ENCODE measurements at places on chromosomes 7 and 10. TPM values are rescaled to one million over a fixed set of nuclear protein-coding genes. Genes with fewer than 3 reads are reported as not detected.
A peak's percentile ranks its signal among the peaks of the same experiment; 100 is the strongest.

DNA sequence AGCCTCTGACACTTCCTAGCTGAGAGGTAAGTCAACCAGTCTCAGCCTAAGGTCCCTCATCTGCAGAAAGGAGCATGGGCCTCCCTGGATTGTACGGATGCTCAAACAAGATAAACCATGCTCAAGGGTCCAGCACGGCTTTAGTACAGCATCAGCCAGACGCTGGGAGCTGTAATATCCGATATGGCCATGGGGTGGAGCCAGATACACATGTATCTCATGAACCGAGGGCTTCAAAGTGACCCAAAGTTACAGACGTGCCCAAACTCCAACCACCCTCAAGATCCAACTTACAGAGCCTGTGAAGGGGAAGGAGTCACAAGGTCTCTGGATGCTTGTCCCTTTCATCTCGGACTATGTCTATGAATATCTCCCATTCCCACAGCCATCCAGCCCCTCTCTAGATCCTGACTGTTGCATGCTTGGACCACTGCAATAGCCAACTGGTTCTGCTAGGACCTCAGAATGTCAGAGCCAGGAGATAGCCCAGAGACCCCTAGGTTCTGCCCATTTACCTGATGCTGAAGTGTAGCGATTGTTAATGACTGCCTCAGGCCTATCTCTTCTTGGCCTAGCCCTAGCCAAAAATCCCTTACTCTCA lies 142.4 kb downstream of the SH3PXD2A start:
- peaks cover 21% of the 10 kb centered on the region for H3K4me1 ChIP-seq
- 0 out of 2 replicates have a peak, but pooled peaks cover 2% of the 10 kb centered on the region for H3K36me3 ChIP-seq
- peak; percentile 79 for DNase-seq
- no peak overlapping the region for H3K4me3 ChIP-seq
- H3K27ac ChIP-seq, result no peak overlapping the region

The CUL2 gene
- 66.8 TPM for total RNA-seq

DNA sequence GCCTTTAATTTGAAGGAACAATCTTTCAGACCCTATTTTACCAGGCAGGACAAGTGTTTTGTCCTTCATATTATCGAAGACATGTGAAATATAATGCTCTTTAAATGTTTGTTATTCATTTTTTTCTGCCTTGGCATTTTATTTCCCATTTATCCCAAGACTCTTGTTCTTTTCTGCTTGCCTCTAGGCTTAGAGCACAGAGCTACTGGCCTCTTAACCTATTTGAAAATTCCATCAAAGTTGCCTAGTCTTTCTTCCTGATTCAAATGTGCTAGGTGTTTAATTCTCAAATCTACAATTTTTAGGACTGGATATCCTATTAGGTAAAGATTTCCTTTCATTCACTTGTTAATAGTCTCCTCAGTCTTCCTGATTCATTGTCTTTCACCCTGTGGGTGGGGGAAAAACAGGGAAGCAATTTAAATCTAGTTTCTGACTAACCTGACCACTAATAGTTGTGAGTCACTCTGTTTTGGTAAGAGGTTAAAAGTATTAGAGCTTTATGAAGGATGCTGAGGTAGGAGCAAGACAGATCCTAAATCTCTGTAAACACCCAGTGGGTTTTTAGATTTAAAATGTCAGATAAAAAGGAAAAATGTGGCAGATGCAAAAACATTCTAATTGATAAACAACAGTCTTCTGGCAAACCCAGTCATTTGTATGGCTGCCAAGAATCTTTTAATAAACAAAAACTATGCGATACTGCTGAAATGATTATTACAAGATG lies 1.5 kb downstream of the LIPK start:
- no peak overlapping the region for H3K27ac ChIP-seq
- H3K36me3 ChIP-seq, result no peaks in the 10 kb centered on the region
- no peak overlapping the region for H3K4me3 ChIP-seq
- no peak for DNase-seq

DNA sequence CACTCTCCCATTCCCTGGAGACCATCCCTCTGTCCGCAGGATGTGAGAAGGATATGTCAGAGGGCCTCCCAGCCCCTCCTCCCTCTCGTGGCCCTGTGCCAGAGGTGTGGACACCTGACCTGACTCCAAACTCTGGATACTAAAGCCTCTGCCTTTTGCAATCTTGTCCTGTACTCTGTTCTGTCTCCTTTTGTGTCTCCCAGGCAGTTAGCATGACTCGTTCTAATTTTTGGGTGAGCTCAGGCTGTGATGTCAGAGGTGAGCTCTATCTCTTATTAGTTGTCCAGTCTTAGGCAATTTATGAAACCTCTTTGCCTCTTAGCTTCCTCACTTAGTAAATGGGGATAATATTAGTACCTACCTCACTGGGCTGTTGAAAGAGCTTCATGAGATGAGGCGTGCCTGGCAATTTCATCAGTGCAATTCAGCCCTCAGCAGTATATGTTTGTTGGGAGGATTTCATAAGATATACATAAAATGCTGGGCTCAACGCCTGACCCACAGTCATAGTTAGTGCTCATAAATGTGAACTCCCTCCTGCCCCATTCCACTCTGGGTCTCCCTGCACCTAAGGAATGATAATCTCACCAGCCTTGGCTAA lies 10.9 kb downstream of the MARVELD1 start:
- H3K4me3 ChIP-seq, result no peak overlapping the region
- no peak overlapping the region for H3K27ac ChIP-seq
- H3K36me3 ChIP-seq, result no peaks in the 10 kb centered on the region
- DNase-seq, result no peak
- H3K4me1 ChIP-seq, result 0 out of 2 replicates have a peak, but pooled peaks cover 3% of the 10 kb centered on the region

The KLLN gene
- total RNA-seq, result 1.0 TPM

DNA sequence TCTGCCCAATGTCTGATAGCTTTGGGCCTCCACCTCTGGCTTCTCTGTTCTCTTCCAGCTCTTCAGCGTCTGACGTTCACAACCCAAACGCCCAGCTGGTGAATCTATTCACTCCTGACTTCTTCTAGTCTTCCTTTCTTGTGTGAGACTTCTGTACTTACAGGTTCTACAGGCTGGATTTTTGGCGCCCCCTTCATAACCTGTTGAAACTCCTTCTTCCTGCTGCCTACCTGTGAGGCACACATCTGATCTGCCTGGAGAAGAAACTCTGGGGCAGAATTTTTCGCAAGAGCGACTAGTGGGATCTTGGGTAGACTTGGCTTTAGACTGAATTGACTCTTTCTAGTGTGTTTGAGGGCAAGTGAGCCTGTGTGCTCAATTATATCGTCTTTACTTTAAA lies 249.3 kb downstream of the REEP3 start:
- H3K36me3 ChIP-seq, result no peaks in the 10 kb centered on the region
- H3K4me1 ChIP-seq, result peaks cover 20% of the 10 kb centered on the region
- no peak for DNase-seq
- H3K4me3 ChIP-seq, result no peak overlapping the region
- H3K27ac ChIP-seq, result no peak overlapping the region
- H3K27me3 ChIP-seq, result no peaks in the 10 kb centered on the region

DNA sequence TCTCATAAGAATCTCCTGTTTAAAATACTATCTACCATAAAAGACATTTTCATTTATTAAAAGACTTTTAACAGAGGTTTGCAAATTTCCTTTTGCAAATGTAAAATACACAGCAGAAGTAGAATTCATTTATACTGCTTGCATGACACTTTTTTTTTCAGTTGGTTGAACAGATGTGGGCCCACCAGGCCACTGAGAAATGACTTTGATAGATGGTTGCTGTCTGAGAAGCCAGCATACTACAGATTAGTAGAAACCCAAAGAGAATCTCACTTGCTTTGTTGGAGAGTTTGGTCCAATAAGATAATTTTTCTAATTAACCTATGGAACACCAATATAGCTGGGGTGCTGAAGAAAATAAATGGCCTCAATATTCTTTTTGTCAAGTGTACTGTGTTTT lies 66.3 kb downstream of the PHF14 start:
- H3K27me3 ChIP-seq, result no peaks in the 10 kb centered on the region
- DNase-seq, result no peak
- H3K4me1 ChIP-seq, result no peaks in the 10 kb centered on the region
- no peak overlapping the region for H3K27ac ChIP-seq

- no peaks in the 10 kb centered on the region for H3K4me1 ChIP-seq
- DNase-seq, result no peak
- no peak overlapping the region for H3K27ac ChIP-seq
- H3K4me3 ChIP-seq, result no peak overlapping the region
- no peaks in the 10 kb centered on the region for H3K36me3 ChIP-seq
- H3K27me3 ChIP-seq, result no peaks in the 10 kb centered on the region
Observed at GRCh38 chr10:86073199-86073977, 293.2 kb downstream of the GRID1 start.

DNA sequence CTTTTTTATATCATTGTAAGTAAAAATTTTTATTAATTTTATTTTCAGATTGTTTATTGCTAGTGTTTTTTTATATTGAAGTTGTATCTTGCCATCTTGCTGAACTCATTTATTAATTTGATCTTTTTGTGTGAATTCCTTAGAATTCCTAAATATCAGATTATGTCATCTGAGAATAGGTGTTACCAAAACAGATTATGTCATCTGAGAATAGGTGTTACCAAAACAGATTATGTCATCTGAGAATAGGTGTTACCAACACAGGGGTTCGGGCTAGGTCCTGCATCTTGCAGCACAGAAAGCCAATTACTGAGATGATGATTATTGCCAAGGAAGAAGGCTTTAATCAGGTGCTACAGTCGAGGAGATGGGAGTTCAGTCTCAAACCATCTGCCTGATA lies 383.4 kb downstream of the CNTNAP2 start:
- no peaks in the 10 kb centered on the region for H3K36me3 ChIP-seq
- H3K4me1 ChIP-seq, result no peaks in the 10 kb centered on the region
- H3K4me3 ChIP-seq, result no peak overlapping the region
- DNase-seq, result no peak
- H3K27me3 ChIP-seq, result no peaks in the 10 kb centered on the region

GRCh38 chr7:148806187-148806586 lies 77.9 kb downstream of the EZH2 start:
- DNase-seq, result no peak
- H3K27ac ChIP-seq, result no peak overlapping the region

GRCh38 chr10:25483999-25484398 lies 309.2 kb downstream of the GPR158 start:
- DNase-seq, result no peak
- H3K27me3 ChIP-seq, result no peaks in the 10 kb centered on the region
- H3K36me3 ChIP-seq, result no peaks in the 10 kb centered on the region
- H3K4me3 ChIP-seq, result no peak overlapping the region
- H3K4me1 ChIP-seq, result no peaks in the 10 kb centered on the region
- H3K27ac ChIP-seq, result no peak overlapping the region

The ARHGEF5 gene
- 21.4 TPM for total RNA-seq

All from Caco-2 (cell line).